ENCODE measurements at places on chromosomes 16 and 17.
A peak's percentile ranks its signal among the peaks of the same experiment; 100 is the strongest.

DNA sequence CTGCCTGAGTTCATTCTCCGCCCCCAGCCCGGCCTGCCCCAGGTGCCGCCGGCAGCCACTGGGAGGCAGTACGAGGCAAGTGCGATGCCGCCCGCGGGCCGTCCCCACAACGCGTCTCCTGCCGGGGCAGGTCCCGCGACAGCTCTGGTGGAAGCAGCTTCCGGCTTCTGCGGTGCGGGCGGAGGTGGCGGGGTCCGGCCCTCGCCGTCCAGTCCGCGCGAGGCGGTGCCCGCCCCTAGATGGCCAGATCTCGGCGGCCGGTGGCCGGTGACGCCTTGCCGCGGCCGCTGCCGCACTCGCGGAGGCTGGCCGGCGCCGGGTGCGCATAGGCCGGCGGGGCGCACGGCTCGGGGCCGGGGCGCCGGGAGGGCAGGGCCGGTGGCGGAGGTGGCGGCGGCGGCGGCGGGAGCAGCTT is 1.8 kb downstream of the GJD3 start:
- no peak for DNase-seq

- no peak for DNase-seq
These were observed 18.4 kb downstream of the ARHGAP17 start for GRCh38 chr16:24996731-24997130.

DNA sequence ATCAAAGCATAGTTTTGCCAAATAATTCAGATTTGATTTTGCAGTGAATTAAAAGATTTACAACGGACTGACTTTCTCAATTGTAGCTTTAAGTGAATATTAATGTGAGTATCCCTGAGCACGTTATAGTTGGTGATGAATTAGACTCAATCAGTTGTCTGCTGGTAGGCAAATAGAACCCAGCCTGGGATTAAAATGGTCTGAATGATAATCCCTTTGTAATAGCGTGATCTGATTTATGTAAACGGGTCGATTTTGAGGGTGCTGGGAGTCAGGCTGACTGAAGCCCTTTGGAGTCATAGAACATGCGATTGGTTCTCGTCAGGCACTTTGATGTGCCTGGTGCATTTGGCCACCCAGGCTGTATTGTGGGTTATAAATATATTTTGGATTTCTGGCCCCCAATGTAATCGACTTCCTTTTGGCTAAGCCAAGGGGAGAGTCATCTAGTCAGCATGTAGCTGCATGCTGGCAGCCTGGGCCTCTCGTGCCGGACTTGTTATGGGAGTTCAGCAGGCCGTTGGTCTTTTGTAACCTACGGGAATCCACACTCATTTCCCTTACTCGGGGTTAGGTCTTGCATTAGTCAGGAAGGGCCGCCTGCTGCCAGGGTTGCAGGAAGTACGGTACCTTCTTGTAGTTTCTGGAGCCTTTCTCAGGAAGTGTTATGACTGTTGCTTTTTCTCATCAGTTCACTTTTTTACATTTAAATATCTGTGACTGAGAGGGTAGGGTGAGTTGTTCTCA is 5.4 kb downstream of the PGS1 start:
- no peak for DNase-seq

GRCh38 chr17:68792042-68792685 is 163.0 kb downstream of the ABCA8 start:
- DNase-seq = no peak

- DNase-seq = no peak
These were observed 358.7 kb upstream of the CA10 start for GRCh38 chr17:52517176-52517575.

- no peak for DNase-seq
These were observed 735.1 kb upstream of the GOT2 start for GRCh38 chr16:59469266-59469665.

GRCh38 chr16:72172105-72173034 is at the start of gene PMFBP1:
Gene PMFBP1 (minus strand): TSS chr16:72172155. CDS start chr16:72171208, 947 bp downstream.
- DNase-seq = no peak

GRCh38 chr16:9489835-9490467 is 398.5 kb downstream of the HAPSTR1 start:
- no peak for DNase-seq

- no peak for DNase-seq
These were observed 455.6 kb downstream of the HS3ST3B1 start for GRCh38 chr17:14756479-14756878.

DNA sequence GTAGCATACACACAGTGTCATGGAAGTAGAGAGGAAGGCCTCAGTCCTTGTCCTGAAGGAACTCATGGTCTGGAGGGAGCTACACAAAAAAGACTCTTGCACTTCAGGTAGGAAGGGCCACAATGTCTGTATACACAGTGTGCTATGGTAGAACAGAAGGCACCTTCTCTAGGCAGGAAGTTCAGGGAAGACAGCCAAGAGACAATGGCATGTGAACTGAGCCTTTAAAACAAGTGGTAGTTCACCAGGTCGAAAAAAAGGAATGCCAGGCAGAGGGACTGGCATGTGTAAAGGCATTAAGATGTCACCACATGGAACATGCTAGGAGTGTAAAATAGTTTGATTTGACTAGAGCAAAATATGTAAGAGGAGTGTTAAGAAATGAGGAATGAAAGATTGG is 9.7 kb downstream of the GNAO1 start:
- no peak for DNase-seq

DNA sequence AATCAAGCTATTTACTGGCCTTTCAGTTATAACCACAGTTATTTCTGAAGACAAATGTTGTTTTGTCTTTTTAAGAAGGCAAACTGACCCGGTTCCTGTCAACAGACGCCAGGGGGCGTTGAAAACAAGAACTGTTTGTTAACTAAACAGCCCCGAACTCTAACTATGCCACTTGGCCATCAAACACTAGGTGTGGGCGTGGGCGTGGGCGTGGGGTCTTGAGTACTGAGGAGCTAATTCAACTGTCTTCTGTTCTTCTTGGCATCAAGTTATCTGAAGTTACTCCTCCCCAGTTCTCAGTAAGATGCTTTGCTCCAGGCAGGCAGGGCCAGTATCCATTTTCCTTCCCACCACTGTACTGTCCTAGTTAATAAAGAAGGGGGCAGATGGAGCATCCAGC is 63.3 kb upstream of the MTMR4 start:
- DNase-seq = peak; percentile 66

- no peak for DNase-seq
These were observed 37.2 kb downstream of the ITGAE start for GRCh38 chr17:3763777-3764170.

DNA sequence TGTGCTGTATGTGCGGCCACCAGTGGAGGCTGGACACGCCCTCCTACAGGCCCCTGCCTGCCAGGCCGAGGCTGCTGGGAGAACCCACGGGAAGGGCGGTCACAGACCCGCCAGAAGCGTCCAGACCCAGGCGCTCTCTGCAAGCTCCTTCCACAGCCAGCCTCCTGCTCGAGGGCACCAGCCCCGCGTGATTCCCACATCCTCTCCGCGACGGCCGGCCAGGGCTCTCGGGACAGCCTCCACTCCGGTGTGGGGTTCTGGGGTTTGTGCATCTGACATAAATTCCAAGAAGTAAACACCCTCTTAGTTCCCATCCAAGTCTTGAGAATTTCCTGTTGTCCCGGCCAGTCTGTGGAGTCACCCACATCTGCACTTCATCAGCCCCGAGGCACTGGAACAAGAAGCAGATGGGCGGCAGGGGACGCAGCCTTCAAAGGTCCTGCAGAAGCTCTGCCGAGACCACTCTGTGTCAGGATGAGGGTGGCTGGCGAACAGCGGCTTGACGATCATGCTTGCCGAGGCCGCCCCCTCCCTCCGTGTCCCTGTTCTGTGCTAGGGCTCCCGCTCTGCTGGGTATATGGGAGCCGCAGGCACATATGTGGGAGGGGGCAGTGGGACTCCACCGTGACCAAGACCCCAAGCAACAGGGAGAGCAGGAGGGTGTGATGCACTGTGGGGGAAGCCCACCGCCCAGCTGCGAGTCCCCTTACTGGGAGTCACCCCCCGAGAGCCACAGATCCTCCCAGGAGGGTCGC is 2.4 kb upstream of the TMEM204 start:
- DNase-seq = no peak

DNA sequence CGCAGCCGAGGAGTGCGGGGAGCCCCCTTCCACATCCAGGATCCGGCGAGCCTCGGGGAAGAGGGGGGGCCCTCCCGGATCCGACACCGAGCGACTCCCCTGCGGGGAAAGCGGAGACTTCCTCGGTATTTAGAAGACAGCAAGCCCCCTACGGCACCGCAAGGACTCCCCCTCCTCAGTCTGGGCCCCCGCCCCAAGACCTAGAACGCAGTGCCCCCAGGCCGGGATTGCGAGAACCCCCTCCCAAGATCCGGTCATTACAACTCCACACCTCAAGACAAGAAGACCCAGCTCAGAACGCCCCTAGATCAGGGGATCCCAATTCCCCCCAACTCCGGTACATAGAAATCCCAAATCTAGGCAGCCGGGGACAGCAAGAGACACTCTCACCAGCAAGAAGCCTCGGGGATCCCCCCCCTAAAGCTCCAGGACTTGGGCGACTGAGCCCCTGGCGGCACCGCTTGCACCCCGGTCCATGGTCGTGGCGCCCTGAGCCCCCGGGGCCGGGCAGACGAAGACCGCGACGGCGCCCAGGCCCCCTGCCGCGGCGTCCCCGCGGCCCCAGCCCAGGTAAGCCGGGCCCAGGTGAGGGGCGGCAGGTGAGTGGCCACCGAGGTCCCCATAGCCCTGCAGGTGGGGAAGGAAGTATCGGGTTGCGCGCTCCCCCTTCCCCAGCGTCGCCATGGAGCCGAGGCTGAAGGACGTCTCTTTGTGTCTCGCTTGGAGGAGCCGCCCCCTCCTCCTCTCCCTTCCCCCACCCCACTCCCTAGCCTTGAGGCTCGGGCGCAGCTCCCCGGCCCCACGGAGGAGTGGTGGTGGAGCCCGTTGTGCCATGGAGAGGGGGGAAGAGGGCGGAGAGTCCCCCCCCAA is 641 bp downstream of the SBK1 start:
- DNase-seq = no peak

DNA sequence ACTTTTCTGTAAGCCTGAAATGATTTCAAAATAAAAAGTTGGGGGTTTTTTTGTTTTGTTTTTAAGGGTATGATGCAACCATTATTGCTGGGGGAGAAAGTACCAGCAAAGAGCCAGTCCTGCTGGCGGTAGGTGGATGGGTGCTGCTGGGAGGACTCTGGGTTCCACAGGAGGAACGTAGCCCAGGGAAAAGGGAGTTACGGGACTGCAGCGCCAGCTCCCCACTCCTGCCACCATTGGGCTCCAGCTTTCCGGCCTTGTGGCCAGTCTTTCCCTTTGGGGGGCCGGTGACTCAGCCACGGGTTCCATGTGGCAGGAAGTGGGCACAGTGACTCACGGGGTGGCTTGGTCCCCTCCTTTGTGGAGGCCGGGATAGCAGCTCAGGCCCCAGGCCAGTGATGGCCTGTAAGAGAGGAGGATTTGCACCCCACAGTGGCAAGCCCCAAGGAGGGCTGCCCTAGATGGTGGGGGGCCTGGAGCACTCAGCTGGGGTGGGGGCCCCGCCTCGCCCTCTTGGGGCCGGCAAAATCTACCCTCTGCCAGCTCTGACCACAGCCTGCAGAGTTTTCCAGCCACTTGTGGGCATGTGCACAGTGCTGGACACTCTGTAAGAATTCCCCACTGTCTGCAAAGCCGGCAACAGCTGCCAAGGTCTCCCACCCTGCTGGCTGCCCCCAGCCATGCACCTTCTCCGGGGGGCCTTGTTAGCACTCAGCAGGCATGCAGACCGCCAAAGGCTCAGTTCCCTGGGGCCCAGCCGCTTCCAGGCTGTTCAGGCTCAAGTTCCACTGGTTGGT is 30.4 kb downstream of the SOCS3 start:
- DNase-seq = no peak

DNA sequence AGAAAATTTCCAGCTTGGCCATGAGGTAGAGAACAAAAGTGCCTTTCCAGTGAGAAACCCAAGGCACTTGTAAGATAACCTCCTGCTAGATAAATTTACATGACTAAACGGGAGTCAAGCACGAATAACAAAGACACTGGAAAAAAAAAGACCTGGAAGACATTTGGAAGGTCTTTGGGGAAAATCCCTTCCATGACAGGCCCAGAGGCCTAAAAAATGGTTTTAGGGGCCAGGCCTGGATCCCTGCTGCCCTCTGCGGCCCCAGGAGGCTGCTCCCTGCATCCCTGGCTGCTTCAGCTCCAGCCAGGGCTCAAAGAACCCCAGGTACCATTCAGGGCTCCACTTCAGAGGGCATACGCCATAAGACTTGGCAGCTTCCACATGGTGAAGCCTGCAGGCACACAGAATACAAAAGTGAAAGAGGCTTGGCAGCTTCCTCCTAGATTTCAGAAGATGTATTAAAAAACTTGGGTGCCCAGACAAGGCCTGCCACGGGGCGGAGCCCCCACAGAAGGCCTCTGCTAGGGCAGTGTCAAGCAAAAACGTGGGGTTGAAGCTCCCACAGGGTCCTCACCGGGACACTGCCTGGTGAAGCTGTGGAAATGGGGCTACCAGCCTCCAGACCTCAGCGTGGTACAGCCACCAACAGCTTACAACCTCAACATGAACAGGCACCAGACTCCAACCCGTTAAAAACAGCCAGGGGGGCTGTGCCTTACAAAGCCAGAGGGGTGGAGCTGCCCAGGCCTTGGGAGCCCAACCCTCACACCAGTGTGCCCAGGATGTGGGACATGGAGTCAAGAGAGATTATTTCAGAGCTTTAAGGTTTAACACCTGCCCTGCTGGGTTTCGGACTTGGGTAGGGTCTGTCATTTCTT is 77.1 kb downstream of the SDK2 start:
- DNase-seq = no peak

DNA sequence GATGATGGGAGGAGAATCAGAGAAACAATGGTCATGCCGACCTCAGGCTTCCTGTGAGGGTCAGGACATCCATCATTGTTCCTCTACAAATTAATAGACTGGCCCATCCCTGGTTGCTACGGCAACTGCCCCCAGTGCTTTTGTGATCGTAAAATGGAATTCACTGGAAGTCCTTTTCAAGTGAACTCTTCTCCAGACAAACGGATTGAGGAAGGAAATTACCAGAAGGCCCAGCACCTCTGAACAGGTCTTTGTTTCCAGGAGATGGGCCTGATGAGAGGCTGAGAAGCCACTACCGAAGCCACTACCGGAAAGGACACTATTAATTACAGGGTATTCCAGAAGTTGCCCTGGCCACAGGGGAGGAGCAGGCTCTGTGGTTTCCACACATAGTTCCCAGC is 126.0 kb downstream of the MGAT5B start:
- no peak for DNase-seq

DNA sequence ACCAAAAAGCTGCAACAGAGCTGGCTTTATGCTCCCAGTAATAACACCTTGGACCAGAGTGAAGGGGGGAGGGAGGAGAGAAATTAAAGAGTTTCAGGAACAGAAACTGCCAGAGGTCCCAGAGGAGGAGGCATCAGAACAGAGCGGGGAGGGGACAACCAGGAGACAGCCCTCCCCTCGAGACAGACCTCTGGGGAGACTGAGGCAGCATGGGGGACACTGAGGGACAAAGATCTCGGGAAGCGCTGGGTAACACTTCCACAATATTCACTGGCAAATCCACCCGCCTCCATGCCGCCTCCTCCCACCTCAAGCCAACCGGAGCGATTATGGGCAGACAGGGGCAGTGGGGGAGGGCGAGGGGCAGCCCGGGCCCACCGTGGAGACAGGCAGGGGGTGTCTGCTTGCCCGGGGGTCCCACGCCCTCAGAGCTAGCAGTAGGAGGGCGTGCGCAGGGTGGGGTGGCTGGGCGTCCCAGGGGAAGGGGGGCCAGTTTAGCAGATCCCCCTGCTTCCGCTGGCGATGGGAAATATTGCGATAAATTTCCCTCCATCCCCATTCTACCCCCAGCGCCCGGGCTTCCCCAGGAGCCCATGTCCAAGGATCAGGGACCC is 1.2 kb downstream of the PCGF2 start:
- no peak for DNase-seq

- no peak for DNase-seq
These were observed 92.9 kb downstream of the RGS9 start for GRCh38 chr17:65230040-65230439.

All from hematopoietic multipotent progenitor cell treated with erythropoietin and hydrocortisone succinate and interleukin-3 and kit ligand, for 17 days (in vitro differentiated cells).